ENCODE measurements at places on chromosomes 6 and 20.

DNA sequence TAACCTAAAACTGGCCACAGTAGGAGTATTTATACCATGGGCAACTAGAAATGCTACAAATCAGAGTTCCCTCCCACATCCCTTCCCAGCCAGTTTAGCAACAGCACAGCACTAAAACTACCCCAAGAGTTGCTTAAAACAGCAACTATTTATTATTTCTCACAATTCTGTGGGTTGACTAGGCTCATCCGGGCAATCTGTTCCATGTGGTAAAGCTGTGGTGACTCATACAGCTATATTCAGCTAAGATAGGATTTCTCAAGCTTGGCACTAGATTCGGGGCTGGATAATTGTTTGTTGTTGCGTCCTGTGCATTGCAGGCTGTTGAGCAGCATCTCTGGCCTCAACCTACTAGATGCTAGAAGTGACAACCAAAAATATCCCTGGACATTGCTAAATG lies 8.6 kb upstream of the HECA start:
- DNase-seq, result peak; percentile 96

GRCh38 chr20:21203088-21203656 lies 77.3 kb downstream of the KIZ start:
- no peak for DNase-seq

- no peak for DNase-seq
These were observed 36.3 kb upstream of the DACT2 start for GRCh38 chr6:168355716-168356522.

- no peak for DNase-seq
These were observed 17.4 kb upstream of the IPCEF1 start for GRCh38 chr6:154373971-154374370.

DNA sequence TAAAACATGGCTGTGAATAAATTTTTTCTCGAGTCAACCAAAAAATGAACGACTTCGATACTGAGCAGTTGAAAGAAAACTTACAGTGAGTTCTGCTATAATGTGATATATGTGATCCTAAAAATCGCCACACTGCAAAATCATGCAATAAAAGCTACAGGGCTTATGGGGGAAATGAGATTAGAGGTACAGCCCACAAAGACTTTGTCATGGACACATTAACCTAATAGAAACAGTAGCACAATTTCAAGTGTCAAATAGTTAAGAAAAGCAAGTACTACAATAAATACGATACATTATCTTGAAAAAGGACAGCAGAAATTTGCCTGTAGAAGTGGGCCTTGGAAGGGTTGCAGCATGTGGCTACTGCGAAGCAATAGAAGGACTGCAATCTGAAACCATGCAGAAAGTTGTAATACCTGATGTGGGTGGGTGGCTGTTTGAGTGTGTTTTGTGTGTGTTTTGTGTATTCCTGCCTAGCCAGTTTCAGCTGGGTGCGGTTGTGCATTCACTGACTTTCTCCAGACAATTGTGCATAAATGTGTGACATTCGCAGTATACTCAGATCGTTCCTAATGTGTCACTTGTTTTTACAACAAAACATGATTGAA lies 79.1 kb downstream of the RPP40 start:
- no peak for DNase-seq

- peak; percentile 94 for DNase-seq
These were observed 170.4 kb downstream of the PHF3 start for GRCh38 chr6:63805808-63806572.
